ENCODE measurements at places on chromosomes 5 and 9.

- no peak for DNase-seq
These were observed 51.3 kb downstream of the SAXO1 start for GRCh38 chr9:18981476-18982261.

GRCh38 chr9:131960851-131961495, 118.7 kb downstream of the MED27 start:
- no peak for DNase-seq

DNA sequence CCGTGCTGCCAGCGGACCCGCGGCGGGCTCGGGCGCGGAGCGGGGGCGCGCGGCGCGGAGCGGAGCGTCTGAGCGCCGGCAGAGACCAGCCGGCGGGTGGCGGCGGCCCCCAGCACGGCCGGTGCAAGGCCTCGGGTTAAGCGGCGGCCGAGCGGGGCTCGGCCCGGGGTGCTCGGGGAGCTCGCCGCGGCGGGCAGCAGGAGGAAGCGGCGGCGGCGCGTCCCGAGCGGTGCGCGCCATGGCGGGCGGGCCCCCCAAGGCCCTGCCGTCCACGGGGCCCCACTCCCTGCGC, 150 bp downstream of the SNX30 start:
- DNase-seq, result no peak

GRCh38 chr9:136853596-136854112, 1.5 kb downstream of the MAMDC4 start:
- DNase-seq, result no peak

DNA sequence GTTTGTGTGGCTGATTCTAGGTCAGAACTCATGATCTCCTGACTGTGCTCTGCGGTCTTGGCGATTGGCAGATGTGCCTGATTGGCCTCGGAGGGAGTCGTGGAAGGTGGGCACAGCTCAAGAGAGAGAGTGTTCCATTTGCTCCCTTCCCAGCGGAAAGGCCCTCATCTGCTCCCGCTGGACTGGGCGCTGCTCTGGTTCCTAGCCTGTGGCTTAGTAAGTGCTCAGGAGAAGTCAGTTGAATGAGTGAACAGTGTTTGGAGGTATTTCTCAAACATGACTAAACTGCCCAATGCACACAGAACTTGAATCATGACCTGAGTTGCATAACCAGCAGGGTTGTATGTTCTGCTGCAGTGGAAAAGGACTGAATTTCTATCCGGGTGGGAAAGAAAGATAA, 120.2 kb upstream of the PITX1 start:
- DNase-seq, result no peak

GRCh38 chr9:21554813-21555212, 72.7 kb upstream of the IFNE start:
- no peak for DNase-seq

DNA sequence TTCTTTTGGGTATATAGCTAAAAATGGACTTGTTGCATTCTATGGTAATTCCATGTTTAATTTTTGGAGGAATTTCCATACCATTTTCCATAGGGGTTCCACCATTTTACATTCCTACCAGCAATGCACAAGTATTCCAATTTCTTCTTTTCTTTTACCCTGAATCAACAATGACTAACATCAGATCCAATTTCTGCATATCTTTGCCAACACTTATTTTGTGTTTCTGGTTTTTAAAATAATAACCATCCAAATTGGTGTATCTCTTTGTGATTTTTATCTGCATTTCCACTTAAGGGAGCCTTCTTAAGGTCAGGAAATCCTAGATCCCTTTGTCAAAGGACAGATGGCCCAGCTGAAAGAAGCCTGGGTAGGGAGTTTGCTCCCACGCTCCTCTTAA, 29.5 kb upstream of the SMU1 start:
- DNase-seq, result no peak

DNA sequence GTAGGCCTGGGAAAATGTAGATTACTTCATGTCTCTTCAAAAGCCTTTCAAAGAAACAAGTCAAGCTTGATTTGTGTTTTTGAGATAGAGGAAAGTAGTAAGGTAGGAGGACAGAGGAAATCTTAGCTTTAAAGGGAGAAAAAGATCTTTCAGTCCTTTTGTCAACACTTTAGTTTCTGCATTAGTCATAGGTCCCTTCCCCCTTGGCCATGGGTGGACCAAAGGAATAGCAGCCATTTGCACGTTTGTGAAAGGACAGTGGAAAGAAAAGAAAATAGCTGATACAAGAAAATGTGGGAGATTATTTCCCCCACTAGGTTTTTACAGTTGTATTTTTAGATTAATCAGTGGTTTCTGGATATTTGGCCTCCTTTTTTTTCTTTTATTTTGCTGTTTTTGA, 121.9 kb upstream of the GRHPR start:
- DNase-seq, result no peak

DNA sequence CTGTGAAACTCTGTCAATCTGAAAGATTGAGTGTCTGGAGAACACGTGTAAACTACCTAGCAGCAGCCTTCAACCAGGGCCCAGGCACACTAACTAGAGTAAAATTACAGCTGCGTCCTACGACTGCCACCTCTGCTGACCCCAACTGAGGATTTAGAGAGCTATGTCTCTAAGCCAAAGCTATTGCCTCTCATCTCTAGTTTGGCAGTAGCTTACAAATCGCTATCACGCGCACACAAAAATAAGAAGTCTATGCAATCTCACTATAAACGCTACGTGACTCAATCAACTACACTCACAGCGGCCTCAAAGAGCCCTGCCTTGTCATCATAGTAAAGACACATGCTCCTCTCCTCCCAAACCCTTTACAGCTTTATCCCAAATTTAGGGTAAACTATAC, 8.7 kb downstream of the PPP6C start:
- DNase-seq, result no peak

GRCh38 chr5:9977070-9977469, 272.6 kb downstream of the ATPSCKMT start:
- DNase-seq, result no peak

DNA sequence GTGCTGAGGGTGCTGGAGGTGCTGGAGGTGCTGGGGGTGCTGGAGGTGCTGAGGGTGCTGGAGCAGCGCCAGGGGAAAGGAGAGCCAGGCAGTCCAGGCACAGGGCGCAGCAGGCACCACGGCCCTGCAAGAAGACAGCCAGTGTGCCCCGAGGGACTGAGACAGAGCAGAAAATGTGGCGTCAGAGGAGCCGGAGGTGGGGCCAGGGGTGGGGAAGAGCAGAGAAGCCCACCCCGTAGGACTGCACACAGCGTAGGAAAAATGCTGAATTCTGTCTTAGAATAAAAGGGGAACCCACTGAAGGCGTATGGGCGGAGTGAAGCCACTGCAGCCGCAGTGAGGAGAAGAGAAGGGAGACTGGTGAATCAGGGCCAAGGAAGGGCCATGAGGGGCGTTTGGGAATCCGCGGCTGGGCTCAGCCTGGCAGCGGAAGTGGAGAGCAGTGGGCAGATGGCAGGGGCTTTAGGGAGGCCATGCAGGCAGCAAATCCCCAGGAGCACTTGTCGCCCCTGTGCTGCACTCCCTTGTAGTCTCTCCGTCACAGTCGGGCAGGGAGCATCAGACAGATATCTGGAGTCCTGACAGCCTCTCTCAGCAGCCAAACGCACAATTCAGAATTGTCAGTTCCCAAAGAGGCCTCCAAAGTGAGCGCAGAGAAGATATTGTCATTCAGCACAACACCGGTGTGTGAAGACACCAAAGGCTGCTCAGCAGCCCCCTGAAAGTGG, 35.9 kb upstream of the LECT2 start:
- no peak for DNase-seq

DNA sequence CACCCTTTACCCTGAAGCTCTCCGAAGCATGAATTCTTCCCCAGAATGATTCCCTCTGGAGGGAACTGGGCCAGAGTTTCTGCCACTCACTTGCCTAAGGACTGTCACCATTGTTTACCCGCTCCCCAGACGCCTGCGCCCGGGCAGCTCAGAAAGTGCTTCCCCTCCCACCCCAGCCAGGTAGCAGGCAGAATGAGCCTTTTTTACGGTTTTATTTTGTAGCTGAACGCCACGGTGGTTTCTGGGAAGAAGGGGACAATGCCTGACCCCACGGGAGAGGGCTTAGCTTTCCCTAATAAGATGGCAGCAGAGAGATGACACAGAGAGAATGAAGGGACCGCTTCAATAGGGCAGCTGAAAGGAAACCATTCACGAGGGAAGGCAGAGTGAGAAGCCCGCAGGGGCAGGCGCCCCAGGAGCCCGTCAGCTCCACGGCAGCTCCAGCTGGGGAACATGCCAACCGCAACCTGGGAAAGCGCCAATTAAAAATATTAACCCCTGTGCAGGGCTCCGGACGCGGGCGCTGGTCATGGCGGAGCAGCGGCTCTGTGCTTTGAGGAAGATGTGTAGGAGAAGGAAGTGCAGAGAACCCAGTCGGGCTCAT, 20.4 kb upstream of the NTNG2 start:
- no peak for DNase-seq

DNA sequence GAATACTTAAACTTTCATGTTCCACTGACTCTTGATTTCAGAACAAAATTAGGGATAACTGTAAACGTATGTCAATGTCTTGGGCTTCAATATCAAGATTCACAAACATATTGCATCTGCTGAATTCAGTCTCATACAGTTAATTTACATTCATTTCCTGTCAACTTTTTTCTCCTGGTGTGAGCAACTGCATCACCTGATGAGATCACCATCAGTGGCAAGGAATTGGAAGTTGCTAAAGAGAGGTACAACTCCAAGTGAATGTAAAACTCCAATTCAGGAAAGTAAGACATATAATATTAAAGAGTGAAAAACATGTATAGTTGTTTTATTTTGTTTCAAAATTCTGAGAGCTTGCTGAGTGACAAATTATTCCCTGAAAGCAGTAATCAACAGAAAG, 1336.2 kb upstream of the C9orf72 start:
- no peak for DNase-seq

- DNase-seq, result no peak
These were observed 1.2 kb upstream of the IL11RA start for GRCh38 chr9:34650816-34651215.

- DNase-seq, result no peak
These were observed 200.5 kb upstream of the ACTBL2 start for GRCh38 chr5:57683036-57683630.

GRCh38 chr5:124806373-124807077, 60.1 kb upstream of the ZNF608 start:
- peak; percentile 82 for DNase-seq

GRCh38 chr5:51376509-51376908, 6.7 kb upstream of the ISL1 start:
- DNase-seq, result no peak

DNA sequence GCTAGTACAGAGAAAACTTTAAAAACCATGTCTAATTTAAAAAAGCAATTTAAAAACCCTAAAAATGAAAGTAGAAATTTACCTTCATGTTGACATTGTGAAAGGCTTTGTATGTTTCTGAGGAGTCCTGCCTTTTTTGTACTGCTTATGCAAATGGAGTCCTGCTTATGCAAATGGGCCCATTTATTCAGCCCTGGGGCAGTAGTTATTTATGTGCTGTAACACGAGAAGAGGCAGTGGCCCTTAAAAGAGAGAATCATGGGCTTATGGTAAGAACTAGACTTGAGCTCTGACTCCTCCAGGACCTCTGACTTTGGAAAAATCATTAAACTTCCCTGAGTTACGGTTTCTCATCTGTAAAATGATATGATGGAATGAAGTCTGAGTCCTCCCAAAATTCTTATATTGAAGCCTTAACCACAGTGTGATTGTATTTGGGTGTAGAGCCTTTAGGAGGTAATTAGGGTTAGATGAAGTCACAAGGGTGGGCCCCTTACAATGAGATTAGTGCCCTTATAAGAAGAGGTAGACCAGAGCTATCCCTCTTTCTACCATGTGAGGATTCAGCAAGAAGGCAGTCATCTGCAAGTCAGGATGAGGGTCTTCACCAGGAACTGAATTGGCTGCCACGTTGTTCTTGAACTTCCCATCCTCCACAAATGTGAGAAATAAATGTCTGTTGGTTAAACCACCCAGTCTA, 447.8 kb upstream of the CD180 start:
- DNase-seq, result no peak

DNA sequence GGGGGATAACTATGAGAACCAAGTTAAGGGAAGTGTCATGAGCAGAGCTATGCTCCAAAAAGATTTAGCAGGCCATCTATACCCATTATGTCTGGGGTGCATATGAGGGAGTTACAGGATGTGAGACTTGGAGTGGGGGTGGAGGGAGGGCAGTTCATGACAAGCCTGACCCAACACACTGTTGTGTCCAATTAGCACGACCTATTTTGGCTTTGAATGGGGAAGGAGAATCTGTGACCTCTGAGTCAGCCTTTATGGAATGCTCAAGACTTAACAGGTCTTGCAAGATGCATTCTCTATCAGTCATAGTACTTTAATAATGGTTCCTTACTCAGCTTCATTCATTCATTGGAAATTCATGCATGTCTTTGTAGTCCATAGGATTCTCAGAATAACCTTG, 71.7 kb downstream of the GRIA1 start:
- DNase-seq, result no peak

DNA sequence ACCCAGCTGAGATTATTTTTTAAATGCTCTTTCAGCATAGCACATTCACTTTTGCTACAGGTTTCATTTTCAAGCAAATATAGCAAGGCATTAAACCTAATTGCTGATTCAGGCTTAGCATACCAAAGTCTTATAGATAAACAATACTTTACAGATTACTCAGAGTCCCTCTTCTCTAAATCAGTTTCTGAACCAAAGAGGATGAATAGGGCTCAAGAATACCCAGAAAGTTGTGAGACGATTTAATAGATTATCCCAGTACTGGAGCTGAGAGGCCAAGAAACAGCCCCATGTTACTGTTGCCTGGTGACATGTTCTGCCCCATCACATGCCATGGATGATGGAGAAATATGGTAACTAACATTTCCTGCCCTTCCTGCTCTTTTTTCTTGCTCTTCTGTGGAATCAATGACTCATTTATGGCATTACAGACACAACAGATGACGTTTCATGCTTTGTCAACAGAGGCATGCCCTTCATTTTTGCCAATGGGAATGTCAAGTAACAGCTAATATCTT, 18.1 kb upstream of the SSBP2 start:
- DNase-seq, result no peak

DNA sequence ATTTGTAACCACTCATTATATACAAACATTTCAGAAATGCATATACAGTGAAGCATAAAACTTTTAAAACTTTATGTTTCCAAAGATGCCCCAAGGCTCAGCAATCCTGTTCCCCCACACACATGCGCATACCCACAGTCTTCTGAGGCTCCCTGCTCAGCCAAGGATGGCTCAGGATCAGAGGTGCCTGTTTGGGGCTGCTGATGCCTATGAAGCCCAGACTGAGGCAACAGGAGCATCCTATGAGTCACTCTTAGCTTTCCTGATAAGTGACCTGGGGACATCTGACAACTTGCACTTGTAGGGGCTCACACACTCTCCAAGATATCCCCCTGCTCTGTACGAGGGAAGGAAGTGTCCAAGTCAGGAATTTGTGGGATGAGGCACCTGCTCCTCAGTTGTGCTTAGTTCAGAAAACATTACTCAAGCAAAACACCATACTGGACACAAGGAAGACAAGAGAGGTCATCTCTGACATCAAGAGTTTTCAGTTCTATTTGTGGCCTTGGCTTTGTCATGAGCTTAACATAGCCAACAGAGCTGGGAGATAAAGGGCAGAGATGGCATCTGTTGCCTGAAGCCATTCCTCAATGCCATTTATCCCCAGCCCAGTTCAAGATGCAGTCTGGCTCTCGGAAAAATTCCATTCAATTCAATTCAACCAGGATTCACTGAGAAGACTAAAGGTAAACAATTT, 62.3 kb downstream of the NIPSNAP3B start:
- DNase-seq, result no peak
